ENCODE measurements at places on chromosomes 13 and 19.

GRCh38 chr13:43905435-43906031 lies 25.8 kb downstream of the LACC1 start:
- no peak for DNase-seq

- DNase-seq: no peak
These were observed 9.8 kb downstream of the MVB12A start for GRCh38 chr19:17429641-17430113.

DNA sequence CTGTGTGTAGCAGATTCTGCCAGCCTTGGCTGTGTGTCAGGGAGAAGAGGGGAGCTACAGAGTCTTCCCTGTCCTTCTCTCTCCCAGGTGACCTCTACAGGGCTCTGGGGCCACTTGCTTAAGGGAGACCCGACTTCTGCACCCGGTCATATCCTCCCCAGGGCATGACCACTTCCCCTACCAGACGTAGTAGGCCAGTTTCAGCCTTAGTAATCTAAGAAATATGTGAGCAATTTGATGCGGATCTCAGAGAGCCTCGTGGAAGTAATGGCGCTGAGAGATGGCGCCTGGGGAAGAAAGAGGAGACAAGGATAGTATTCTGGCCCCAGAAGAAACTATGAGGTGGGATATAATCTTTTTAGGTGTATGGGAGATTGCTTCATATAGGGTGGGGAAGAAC lies 41.9 kb downstream of the NFIX start:
- no peak for DNase-seq

DNA sequence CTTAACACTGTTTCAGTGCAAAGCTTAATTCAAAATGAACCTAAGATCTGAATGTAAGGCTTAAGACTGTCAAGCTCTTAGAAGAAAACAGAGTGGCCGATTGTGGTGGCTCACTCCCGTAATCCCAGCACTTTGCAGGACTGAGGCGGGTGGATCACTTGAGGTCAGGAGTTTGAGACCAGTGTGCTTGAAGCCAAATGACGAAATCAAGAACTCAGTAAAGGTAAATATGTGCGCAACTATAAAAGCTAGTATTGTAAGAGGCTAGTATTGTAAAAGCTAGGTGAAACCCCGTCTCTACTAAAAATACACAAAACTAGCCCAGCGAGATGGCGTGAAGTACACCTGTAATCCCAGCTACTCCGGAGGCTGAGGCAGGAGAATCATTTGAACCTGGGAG lies 12.7 kb downstream of the ATP4B start:
- no peak for DNase-seq

GRCh38 chr13:55038230-55038629 lies 2009.6 kb downstream of the OLFM4 start:
- DNase-seq: no peak

DNA sequence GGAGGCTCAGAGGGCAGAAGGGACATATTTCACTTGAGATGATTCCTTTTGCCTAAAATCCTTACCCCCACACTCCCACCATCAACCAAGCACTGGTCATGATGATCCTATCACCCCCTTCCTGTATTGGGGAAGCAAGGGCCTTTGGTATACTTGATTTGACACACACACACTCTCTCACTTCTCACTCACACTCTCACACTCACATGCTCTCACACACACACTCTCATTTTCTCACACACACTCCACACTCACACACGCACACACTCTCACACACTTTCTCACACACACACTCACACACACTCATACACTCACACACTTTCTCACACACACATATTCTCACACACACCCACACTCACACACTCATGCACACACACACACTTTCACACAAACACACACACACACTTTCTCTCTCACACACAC lies 8.6 kb downstream of the RGCC start:
- no peak for DNase-seq

- no peak for DNase-seq
These were observed 109.8 kb downstream of the CACNA1A start for GRCh38 chr19:13396250-13397080.

GRCh38 chr13:62357887-62358645 lies 942.4 kb upstream of the PCDH20 start:
- DNase-seq: no peak

GRCh38 chr13:75341028-75341427 lies 140.9 kb downstream of the TBC1D4 start:
- no peak for DNase-seq

DNA sequence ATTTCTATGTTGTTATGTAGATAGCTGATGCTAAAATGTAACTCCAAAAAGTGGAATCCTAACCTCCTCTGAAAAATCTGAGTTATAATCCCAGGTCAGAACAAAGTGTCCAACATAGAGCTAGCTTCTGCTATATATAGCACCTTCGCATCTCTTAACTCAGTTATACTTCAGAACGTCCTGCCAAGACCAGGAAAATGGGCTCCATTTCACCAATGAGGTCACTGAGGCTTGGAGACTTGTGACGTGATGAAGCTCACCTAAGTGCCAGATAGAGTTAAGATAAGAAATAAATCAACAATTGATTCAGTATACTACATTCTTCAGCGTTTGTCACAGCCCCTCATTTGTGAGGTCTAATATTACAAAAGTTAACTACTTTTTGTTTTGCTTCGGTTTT lies 88.8 kb downstream of the KCTD12 start:
- no peak for DNase-seq

DNA sequence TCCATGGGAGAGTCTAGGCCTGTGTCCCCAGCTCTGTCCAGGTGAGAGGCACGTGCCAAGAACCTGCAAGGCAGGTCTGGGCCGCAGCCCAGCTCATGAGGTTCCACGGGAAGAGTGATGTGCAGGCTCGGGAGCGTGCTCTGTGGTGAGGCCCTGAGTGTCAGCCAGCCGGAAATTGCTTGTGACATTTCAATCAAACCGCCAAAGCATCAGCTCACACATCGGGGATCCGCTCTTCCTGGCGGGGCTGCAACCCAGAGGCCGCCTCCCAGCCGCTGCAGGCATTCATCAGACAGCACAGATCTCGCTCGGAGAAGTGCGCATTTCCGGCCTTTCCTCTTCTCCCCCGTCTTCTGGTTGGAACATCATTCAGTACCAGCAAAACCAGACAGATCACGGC lies 109.3 kb downstream of the KDM4B start:
- DNase-seq: no peak

- no peak for DNase-seq
These were observed 1.3 kb upstream of the ZSCAN22 start for GRCh38 chr19:58325311-58326022.

DNA sequence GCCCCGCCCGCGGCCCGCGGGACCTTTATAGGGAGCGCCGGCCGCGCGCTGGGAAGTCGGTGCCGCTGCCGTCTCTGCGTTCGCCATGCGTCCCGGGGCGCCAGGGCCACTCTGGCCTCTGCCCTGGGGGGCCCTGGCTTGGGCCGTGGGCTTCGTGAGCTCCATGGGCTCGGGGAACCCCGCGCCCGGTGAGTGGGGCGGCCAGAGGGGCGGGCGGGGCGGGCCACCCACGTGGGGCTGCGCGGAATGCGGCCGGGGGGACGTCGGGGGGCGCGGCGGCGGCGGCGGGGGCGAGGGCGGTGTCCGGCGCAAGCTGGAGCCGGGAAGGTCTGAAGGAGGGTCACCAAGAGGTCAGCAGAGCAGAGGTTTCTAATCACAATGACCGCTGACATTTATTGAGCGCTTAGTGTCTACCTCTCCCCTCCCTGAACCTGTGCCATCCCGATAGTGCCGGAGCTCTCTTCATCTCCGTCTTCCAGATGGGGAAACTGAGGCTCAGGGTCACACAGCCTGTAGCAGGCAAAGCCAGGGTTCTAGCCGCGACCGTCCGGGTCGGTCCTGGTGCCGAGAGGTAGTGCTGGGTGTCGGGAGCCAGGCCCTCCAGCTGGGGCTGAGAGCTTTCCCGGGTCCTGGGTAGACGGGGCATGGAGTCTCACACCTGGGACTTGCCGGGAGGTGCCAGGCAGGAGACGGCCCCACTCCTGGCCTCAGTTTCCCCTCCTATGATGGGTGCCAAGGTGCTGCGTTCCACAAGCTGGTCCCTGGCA lies at the start of gene FSTL3:
FSTL3 (plus strand) TSS at position 54 of the 767 bp plus-strand sequence; CDS start at position 86, 32 bp downstream.
- DNase-seq: no peak

DNA sequence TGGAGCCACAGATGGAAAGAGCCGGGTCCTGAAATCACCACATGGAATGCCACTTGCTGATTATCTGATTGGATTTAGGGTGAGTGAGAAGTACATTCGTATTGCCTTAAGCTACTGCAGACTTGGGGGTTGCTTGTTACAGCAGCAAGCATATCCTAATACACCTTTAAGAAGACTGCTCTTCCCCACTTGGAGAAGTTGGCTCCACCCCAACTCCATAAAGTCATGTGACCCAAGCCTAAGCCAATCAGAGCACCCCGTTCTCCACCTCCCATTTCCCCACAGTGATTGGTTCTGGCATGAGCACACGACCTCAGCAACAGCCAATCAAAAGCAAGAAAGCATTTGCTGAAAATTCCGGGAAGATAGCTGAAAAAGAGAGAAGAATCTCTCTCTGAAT lies 23.1 kb downstream of the CACNA1A start:
- DNase-seq: no peak

DNA sequence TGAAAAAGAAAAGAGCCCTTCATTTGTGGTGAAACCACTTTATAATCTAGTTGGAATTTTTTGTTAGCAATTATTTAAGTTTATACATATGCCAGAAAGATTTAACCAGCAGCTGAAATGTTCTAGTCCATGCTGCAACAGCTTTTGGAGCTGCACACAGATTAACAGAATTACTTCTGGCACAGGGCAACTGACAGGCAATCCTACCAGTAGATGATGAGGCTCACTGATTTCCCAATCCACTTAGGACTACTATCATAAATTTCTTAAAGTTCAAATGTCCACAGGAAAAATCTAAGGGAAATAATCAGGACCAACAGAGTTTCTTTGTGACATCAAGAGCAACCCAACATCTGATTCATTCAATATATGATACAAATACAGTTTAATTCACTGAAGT lies 78.8 kb downstream of the CRYL1 start:
- no peak for DNase-seq

- DNase-seq: no peak
These were observed 14.4 kb upstream of the DPP9 start for GRCh38 chr19:4737955-4738600.

- no peak for DNase-seq
These were observed 10.7 kb upstream of the PABPC3 start for GRCh38 chr13:25085125-25085742.

- DNase-seq: no peak
These were observed 7.3 kb downstream of the PIAS4 start for GRCh38 chr19:4014541-4015491.

DNA sequence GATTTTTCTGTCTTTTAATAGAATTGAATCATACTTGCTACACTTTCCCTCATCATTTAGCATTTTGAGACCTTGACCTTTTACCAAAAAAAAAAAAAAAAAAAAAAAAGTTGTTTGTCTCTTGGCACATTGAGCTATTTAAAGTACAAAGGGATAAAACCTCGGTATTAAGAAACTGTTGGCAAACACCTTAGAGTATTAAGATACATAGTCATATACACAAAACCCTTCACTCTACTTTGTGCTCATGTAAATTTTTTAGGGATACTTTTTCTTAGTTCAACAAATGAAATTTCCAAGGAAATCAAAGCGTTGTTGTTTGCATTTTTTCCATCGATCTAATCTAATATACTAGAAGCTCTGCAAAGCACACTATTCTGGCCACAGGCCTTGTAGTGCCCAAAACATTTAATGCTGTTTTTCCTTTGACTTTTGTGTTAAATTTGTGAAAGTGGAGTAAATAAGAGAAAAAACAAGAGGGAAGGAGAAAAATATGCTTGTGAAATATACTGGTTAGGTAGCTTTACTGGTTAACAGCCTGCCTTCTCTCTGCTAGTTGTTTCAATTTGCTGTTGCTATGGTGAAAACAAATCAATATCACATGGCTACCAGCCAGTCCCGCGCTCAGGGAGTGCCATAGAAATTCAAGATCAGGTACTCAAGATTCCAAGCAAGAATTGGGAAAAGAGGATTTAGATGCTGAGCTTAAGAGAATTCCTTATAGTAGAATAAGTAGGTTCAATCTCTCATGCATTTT lies 2.6 kb downstream of the MBNL2 start:
- no peak for DNase-seq

DNA sequence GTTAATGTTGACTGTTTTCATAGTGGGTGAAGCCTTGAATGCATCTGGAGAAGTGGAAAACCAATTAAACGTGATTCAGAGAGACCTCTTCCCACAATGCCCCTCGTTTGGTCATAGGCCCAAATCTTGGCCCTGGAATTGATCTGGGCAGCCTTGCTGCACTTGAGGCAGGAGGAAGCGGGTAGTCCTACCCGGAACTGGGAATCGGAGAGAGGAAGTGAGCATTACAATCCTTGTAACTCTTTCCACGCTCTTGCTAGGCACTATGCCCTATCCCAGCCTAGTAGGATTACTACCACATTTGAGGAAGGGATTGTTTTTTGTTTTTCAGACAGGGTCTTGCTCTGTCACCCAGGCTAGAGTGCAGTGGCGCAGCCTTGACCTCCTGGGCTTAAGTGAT lies 3.6 kb downstream of the KCNK6 start:
- no peak for DNase-seq

- DNase-seq: no peak
These were observed 11.3 kb upstream of the MKNK2 start for GRCh38 chr19:2062389-2062729.

- DNase-seq: no peak
These were observed 6.5 kb downstream of the TNFSF13B start for GRCh38 chr13:108276060-108276459.

DNA sequence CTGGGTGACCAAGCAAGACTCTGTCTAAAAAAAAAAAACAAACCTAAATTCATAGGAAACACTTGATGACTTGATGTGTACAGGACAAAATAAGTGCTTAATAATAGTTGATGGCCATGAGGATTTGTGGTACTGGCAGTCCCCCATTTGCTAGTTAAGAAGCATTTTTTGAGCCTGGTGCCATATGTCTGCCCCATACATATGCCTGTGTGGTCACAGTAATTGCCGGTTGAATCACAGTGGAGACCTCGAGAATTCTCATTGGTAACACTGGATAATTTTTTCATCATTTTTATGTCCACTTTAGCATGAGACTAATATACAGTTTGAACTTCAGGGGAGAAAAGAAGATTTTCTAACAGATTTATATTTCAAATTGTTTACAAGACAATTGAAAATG lies 79.2 kb downstream of the LRCH1 start:
- DNase-seq: no peak

- no peak for DNase-seq
These were observed 5.6 kb upstream of the SLAIN1 start for GRCh38 chr13:77691871-77692270.

DNA sequence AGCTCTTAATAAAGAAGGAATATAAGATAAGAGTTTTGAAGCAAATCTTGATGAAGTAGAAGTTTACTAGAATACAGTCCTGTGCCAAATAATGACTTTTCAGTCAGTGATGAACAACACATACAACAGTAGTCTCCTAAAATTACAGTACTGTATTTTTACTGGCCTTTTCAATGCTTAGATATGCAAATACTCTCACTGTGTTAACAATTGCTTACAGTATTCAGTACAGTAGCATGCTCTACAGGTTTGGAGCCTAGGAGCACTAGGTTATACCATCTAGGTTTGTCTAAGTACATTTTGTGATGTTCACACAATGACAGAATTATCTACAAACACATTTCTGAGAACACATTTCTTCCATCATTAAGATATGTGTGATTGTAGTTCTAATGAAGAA lies 316.7 kb upstream of the KLHL1 start:
- no peak for DNase-seq

Data from 8988T (cell line).